Transverse colon (tissue), 4 donors: ENCODE measurements at places on chromosomes 12 and 14. TPM values are rescaled to one million over a fixed set of nuclear protein-coding genes. Genes with fewer than 3 reads are reported as not detected.

CNTN1 gene
- 2.0 TPM for total RNA-seq

PTPRO gene
- total RNA-seq: 5.2 TPM

GRIN2B gene
- 14.7 TPM for total RNA-seq

PMCH gene
- not detected for total RNA-seq

KITLG gene
- total RNA-seq: 16.1 TPM

PPFIA2 gene
- 0.37 TPM for total RNA-seq

PRPH gene
- total RNA-seq: 12.8 TPM

LRRK2 gene
- total RNA-seq: 30.8 TPM

TXNDC16 gene
- 5.6 TPM for total RNA-seq

RPGRIP1 gene
- total RNA-seq: not detected

CLEC4A gene
- total RNA-seq: 5.1 TPM

SMOC1 gene
- not detected for total RNA-seq

DYRK4 gene
- 20.9 TPM for total RNA-seq

MOK gene
- total RNA-seq: 12.4 TPM

SCNN1A gene
- total RNA-seq: 151 TPM

LBHD2 gene
- total RNA-seq: not detected

RNASE3 gene
- total RNA-seq: not detected

PLEKHG7 gene
- 3.0 TPM for total RNA-seq

SLC25A47 gene
- 0.27 TPM for total RNA-seq
